CD8-positive, alpha-beta T cell (primary cell): ENCODE measurements at places on chromosomes 6 and 20.
A peak's percentile ranks its signal among the peaks of the same experiment; 100 is the strongest.

DNA sequence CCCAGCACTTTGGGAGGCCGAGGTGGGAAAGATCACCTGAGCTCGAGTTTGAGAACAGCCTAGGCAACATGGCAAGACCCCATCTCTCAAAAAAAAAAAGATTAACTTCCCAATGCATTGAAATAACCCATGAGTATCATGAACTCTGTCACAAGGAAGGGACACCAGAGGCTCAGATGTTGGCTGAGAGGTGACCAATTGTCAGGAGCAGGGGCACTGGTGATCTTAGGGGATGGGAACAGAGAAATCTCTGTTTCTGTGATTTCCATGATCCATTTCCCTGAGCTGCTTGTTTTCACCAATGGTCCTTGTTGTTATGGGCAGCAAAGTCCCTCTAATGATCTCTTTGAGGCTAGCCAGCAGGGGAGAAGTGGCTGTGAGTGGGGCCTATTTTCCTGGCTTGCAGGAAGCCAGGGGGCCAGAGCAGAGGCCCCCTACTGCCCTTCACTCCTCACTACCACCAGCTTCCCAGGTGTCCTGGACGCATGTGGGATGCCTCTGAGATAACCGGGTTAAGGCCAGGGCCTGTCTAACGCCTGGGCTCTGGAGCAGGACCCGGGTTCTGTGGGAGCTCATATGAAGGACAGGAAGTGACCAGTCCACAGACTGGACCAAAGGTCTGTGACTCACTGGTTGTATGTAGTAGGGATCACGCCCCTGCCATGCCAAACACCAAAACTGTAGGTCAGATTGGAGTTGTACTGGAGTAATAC is 54.4 kb downstream of the PCNA start:
- no peak for DNase-seq

DNA sequence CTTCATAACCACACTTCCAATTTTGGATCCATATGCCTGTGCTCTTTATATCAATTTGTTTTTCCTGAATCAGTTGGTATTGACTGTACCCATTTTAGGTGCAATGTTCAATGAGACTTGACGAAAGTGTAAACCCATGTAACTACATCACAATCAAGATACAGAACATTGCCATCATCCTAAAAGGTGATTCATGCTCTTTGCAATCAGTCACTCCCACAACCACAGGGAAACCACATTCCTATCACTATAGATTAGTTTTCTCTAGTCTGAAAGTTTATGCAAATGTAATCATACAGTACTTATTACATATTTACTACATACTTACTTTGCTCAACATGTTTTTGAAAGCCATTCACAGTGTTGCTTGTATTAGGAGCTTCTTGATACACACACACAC is 167.4 kb downstream of the ADGRG6 start:
- no peak for DNase-seq

- DNase-seq, result no peak
Observed at GRCh38 chr6:21918041-21918440, 324.5 kb downstream of the SOX4 start.

- no peak for DNase-seq
Observed at GRCh38 chr6:3929281-3929798, 80.2 kb downstream of the FAM50B start.

GRCh38 chr6:30340589-30341054 is 4.3 kb upstream of the RPP21 start:
- DNase-seq, result no peak

DNA sequence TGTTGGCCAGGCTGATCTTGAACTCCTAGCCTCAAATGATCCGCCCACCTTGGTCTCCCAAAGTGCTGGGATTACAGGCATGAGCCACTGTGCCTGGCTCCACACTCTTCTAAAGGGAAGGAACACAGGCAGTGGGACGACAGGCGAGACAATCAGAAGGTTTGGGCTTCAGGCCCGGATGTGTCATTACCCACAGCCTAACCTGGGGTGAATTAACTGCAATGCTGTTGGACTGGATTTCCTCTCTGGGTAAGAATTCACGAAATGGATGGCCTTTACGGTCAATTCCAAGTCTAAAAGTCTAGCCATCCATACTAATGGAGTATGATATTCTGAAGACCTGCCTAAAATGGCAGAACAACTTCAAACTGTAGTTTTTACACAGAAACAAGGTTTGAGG is 83.7 kb upstream of the CCDC28A start:
- no peak for DNase-seq

DNA sequence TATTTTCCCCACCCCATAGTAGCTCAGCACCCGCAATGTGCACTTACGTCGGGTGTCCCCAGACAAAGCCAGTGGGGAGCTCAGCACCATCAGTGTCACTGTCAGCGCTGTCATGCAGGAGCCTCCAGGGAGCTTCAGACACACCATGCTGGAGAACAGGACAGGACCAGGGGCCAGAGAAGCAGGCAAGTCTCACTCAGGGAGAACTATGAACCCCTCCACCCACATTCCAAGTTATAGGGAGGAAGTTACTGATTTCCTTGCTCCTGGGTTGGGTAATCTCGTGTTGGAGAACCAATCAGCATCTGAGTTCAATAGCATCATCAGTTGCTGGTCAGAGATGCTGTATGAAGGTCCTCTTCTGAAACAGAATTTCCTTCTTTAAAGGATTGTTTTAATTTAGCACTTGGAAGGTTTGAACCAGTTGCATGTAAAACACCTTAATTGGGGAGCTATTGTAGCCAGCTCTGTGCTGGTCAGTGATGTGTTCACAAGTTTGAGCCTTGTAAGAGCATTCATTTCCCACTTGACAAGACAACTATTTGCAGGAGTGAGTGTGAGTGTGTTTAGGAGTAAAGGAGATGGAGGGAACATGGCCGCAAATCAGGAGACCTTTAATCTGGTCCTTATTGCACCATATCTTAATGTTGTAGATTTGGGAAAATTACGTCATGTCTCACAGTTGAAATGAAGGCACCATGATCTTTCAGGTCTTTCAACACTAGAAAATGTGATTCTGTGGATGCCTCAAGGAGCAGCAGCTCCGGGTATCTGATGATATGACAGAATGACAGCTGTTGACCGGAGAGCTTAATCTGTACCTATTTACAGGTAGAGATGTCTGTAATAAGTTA is at the start of gene HLA-DRB1:
TSS of gene HLA-DRB1 (minus strand) at position 253 of the 854 bp plus-strand sequence. CDS start at position 147, 106 bp downstream.
- no peak for DNase-seq

DNA sequence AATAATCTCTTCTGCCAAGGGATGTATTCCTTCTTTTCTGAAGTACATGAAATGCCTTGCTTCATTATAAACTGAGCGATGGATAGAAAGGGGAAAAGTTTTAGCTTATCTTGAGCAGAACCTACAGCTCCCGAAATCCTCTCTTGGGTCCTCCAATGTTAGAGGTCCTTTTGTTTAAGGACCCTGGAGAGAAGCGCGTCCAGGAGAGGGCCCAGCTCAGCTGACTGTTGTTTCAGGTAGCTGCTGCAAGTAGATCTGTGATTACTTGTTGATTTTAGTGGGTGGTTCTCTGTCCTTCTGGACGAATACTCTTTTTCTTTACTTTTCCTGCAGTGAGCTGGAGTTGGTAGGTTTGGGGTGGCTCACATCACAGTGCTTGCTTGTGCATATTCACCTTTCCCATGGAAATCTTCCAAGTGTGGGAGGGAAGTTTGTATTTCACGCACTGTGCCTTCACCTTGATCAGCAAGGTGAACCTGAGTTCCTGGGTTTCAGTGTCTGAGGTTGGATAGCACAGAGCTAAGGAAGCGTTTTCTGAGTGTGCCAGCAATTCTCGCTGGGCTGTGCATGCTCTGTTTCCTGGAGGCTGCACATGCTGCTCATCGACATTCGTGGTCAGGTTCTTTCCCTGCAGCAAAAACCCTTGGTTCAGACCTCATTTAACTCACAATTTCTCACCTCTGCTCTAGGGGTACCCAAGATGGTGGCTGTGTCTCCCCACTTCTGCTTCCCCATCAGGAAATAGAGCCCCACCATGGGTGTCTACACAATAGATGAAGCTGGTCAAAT is 176.3 kb downstream of the JARID2 start:
- peak; percentile 15 for DNase-seq

- DNase-seq, result no peak
Observed at GRCh38 chr20:45834797-45835161, 1.2 kb downstream of the SNX21 start.

- DNase-seq, result no peak
Observed at GRCh38 chr6:50961611-50962010, 142.9 kb downstream of the TFAP2B start.

DNA sequence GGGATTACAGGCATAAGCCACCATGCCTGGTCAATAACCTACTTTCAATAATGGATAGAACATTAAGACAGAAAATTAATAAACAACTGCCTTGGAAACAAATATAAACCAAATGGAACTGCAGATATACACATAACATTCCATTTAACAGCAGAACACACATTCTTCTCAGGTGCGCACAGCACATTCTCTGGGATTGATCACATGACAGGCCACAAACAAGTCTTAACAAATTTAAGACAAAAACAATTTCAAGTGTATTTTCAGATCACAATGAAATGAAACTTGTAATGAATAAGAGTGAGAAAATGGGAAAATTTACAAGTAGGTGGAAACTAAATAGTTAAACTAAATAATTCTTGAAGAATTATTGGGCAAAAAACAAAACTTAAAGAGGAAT is 167.9 kb downstream of the TBX18 start:
- no peak for DNase-seq

- DNase-seq, result no peak
Observed at GRCh38 chr20:58441723-58442122, 52.7 kb downstream of the VAPB start.

GRCh38 chr6:157961832-157962575 is 19.7 kb upstream of the SYNJ2 start:
- DNase-seq, result no peak

DNA sequence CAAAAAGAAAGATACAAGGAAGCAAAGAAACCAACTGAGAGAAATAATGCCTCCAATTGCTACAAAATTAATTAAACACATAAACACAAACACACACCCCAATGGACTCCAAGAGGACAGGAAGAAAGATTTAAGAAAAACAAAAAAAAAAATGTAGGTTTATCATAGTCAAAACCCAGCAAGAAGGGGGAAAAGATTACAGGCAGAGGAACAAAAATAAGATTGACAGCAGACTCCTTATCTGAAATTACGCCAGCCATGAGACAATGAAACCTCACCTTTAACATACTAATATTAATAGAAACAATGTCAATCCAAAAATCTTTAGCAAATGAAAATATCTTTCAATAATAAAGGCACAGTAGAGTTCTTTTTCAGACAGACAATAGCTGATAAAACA is 155.8 kb downstream of the RNGTT start:
- no peak for DNase-seq

DNA sequence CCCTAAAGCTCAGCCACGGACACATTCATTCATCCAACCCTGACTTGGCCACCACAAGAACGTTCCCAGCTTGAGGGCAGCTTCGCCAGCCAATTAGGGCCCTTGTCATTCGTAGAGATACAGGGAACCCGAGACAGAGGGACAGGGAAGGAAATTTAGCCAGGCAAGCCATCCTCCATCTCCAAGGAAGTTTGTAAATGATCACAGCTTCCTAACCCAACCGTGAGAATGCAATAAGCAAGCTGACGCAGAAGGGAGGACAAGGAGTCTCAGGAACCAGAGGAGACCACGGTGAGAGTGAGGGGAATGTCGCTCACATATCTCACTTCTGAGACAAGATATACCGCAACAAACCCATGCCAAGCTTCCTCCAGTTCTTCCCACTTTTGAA is 1.4 kb downstream of the TRAM2 start:
- no peak for DNase-seq

- DNase-seq, result no peak
Observed at GRCh38 chr20:22929661-22930060, 105.5 kb upstream of the SSTR4 start.

- no peak for DNase-seq
Observed at GRCh38 chr6:137161949-137162348, 11.5 kb downstream of the IL22RA2 start.

GRCh38 chr20:58028123-58028522 is 200.3 kb downstream of the ANKRD60 start:
- DNase-seq, result no peak

- DNase-seq, result no peak
Observed at GRCh38 chr20:46463852-46464251, 49.5 kb downstream of the ZNF334 start.

- DNase-seq, result no peak
Observed at GRCh38 chr6:166056637-166057036, 111.0 kb downstream of the TBXT start.

DNA sequence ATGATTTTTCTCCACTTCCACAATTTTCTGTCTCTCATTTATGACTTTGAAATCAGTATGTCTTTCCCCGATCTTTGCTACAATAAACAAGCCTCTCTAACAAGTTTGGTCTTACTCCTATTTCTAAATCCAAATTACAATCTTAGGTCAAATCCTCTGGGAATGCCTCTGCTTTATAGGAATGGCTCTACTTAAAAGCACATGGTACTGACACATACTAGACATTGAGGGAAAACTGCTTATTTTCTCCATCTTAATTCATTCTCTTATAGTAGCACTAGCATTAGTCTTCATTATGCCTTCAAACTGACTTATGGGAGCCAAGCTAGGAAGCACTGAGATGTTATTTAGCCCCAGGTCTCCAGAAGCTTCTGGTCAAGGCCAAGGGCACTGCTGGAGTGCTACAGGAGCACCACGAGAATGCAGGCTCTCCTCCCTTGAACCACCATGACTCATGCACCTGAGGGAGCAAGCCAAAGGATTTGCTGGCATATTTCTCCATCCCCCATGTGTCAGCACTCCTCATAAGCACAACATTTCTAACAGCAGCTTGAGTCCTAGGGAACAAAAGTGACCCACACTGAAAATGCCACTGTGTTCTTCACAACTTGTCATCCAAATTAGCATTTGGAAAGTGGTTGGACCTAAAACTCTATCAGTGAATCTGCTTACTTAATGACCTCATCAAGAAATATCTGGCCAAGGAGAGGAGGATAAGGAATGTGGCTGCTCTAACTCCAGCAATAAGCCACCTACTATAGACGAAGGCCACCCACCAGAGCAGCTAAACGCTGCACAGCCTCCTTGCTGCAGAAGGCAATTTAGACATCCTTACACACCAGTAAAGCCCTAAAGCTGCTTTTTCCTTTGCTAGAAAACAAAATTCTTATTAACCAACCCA is 156.8 kb upstream of the KCNQ5 start:
- DNase-seq, result no peak

DNA sequence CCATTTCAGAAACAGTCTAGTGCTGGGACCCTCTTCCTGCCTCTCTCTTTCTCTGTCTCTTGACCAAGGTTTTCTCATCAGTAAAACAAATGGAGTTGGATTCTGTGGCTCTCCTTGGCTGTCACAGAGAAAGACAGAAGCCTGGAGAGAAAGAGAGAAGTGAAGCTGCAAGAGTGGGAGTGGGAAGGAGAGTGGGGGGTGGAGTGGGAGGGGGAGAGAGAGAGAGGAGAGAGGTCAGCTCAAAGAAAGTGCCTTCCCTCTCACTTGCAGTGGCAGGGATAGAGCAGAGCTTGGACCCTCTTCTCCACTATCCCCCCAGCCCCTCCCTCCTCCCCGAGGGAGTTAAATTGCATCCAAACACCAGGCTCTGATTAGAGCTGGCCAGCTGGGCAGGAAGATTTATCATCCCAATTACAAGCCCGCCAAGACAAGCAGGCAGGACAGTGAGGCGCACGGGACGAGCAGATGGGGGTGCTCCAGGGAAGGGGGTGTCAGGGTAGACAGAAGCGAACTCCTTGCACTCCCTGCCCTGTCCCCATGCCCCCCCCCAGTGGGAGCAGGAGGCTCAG is 74.3 kb downstream of the CD40 start:
- DNase-seq, result no peak
